ENCODE measurements at places on chromosomes 6 and 20. TPM values are rescaled to one million over a fixed set of nuclear protein-coding genes. Genes with fewer than 3 reads are reported as not detected.

DNA sequence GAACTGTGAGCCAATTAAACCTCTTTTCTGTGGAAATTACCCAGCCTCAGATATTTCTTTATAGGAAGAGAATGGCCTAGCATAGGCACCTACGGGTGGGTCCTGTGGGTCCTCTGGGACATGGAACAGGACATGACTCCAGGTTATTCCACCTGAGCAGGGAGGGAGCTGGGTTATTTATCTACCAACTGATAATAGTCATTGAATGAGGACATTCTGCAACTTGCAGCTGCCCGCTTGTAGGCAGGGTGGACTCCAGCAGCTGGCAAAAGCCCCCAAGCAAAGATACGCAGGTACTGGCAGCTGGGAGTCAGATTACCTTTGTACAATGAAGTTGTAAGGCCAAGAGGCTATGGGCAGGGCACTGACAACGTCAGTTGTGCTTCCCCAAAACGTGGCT lies 1.4 kb upstream of the BANF2 start:
- no peak for DNase-seq

GRCh38 chr6:117613920-117614560 lies 11.7 kb upstream of the GOPC start:
- DNase-seq, result peak; percentile 56

GRCh38 chr6:140134224-140134623 lies 759.8 kb upstream of the CITED2 start:
- DNase-seq, result no peak

GRCh38 chr20:59813948-59814839 lies 119.2 kb downstream of the SYCP2 start:
- DNase-seq, result no peak

CYP39A1 gene
- total RNA-seq, result 2.9 TPM

FAM8A1 gene
- 8.1 TPM for total RNA-seq

CNKSR3 gene
- total RNA-seq, result 3.4 TPM

TOX2 gene
- 30.1 TPM for total RNA-seq
